ENCODE measurements at places on chromosomes 16 and 17.

DNA sequence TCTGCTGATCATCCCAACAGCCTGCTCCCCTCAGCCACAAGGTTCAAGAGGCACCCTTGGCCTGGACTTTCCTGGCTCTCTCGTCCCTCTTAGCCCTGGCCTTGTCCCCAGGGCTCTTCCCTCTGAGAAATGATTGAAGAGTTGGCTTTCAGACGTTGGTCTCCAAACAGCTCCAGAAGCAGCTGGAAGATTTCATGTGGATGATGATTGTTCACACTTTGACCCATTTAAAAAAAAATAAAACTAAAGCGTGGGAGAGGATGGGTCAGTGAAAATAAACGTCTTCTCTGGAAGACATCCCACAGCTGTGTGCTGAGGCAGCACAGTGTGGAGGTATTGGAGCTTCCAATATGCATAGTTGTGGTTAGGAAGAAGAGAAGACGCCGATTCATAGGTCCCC, 54.7 kb upstream of the CDH11 start:
- DNase-seq, result no peak

GRCh38 chr17:31062346-31062745, 32.4 kb upstream of the NF1 start:
- no peak for DNase-seq

- DNase-seq, result no peak
These were observed 188.2 kb upstream of the RPL38 start for GRCh38 chr17:74015316-74015715.

DNA sequence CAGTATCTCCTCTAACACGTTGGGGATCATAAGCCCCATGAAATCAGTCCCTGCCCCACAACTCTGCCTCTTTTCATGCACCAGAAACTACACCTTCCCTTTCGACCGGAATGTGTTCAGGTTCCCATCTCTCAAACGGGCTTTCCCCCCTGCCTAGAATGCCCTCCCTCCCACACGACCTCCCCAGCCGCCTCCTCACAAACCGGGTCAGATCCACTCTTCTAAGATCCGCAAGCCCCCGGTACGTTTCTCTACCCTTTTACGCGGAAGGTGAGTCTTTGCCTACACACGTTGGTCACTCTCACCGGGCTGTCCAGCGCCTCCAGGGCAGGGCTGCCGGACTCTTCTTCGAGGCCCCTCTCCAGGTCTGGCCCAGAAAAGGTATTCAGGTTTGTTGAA, 708 bp downstream of the DHX33 start:
- DNase-seq, result no peak

DNA sequence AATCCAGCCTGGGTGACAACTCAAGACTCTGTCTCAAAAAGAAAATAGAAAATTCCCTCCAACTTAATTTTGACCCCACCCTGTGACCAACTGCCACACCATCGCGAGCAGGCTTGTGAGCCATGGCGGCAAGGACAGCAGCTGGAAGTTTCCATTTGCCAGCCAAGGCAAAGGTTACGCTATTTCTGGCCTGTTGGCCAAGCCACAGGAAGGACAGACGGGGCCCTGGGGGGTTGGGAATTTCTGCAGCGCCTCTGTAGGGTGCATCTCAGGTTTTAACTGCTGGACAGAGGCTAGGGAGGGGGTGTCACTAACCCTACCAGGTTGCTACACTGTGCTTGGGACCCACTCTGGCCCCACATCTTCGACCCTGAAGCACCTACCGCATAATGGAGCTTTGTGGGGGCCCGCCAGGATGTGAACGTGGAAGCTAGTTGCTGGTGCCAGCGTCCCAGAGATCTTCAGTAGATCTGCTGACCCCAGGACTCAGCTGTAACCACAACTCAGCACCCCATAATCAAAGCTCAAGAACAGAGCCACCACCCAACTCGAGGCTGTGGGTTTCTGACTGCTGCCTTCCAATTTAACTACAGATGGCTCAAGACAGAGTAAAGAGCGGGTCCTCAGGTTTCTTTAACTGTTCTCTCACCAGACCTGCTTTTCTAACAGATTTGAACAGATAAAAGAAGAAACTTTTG, 10.9 kb downstream of the KIFC3 start:
- DNase-seq, result no peak

- no peak for DNase-seq
These were observed 5.7 kb downstream of the HAGH start for GRCh38 chr16:1820946-1821290.

DNA sequence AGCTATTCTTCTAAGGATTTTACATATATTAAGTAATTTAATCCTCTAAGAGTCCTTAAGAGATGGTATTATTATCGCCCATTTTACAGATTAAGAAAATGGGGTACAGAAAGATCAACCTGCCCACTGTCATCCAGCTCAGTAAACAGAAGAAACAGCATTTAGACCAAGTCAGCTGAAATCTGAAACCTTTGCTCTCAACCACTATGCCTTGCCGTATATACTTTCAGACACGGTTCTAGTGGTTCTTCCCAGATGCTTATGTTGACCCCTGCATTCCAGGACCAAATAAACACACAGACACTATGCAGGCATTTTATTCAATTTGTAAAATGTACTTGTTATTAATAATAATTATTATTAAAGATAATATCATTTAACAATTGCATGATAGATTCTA, 854.8 kb downstream of the KCNJ2 start:
- DNase-seq, result no peak

- DNase-seq, result no peak
These were observed 42.4 kb upstream of the MEAK7 start for GRCh38 chr16:84546669-84547545.

DNA sequence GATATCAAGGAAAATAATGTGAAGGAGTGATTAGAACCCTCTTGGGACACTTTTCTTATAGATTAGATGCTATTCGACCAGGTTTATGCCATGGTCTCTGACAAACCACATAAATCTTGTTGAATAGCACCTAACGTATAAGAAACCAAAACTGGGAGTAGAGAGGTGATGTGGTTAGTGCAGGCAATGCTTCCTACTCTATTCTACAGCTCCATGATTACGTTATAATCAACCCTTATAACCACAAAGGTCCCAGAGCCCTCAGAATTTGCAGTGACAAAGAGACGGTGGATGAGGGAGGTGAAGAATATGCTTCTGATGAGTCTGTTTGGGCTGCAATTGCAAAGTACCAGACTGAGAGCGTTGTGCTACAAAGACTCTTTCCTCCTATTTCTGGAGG, 78.4 kb downstream of the ARHGAP44 start:
- no peak for DNase-seq

DNA sequence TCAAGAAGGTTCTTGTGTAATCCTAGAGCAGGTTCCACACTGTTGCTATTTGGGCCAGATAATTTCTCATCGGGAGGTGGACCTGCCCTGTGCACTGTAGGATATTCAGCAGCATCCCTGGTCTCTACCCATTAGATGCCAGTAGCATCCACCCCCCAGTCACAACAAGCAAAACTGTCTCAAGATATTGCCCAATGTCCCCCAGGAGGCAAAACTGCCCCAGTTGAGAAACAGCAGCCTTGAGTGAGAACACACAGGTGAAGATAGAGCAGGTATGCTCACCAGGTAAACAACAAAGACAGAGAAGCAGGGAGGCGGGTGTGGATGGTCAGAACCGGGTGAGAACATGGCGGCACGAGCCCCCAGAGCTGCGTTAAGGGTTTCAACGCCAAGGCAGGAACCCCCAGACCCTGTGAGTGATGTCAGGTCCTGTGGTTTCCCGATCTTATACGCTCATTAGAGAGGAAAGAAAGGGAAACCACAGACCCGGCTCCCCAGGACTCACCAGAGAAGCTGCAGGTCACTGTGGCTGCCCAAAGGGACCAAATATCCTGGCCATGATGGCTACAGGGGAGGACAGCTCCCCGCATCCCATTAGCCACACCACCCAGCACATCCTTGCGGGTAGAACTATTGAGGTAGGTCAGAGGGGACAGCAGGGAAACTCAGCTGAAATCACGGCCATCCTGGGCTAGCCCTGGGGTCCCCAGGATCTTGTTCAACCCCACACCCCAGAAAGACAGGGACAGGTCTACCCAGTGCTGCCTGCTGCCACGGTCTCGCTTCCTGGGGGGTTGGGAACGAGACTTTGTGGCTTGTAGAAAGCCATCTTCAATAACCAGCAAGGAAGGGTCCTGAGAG, 21.2 kb downstream of the CDC42EP4 start:
- DNase-seq, result no peak

- DNase-seq, result no peak
These were observed 15.6 kb downstream of the COL1A1 start for GRCh38 chr17:50185631-50186471.

GRCh38 chr17:5485270-5486205, at the start of gene DERL2:
DERL2 (minus strand) TSS chr17:5486178; CDS start chr17:5486161, 17 bp downstream.
- no peak for DNase-seq

GRCh38 chr17:14690704-14691103, 389.8 kb downstream of the HS3ST3B1 start:
- no peak for DNase-seq

GRCh38 chr16:66381585-66382170, 15.2 kb downstream of the CDH5 start:
- DNase-seq, result no peak
